Right kidney (tissue), 9 donors: ENCODE measurements at places on chromosomes 7 and 10.

DNA sequence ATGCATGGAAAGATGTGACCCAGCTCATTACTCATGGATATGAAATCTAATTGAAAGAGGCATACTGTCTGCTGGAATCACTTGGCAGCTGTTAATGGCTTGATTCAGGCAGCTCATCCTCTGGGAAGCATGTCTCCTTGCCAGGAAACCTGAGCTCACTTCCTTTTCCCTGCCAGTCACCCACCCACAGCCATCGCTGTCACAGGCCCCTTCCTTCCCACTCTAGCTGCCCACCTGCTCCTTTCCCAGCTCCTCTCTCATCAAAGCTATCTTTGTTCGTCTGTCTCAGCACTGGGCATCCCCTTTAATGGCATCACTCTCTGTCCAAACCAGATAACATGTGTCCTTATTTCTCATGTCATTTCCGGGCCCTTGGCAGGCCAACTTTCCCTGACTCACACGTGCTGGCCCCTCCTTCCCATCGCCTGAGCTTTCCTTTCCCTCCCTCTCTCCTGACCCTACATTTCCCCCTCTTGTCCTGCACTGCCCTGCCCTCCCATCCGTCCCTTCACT is 721.9 kb downstream of the TNS3 start:
- DNase-seq: no peak

GRCh38 chr10:110993024-110993693 is 73.8 kb downstream of the SHOC2 start:
- DNase-seq: no peak

DNA sequence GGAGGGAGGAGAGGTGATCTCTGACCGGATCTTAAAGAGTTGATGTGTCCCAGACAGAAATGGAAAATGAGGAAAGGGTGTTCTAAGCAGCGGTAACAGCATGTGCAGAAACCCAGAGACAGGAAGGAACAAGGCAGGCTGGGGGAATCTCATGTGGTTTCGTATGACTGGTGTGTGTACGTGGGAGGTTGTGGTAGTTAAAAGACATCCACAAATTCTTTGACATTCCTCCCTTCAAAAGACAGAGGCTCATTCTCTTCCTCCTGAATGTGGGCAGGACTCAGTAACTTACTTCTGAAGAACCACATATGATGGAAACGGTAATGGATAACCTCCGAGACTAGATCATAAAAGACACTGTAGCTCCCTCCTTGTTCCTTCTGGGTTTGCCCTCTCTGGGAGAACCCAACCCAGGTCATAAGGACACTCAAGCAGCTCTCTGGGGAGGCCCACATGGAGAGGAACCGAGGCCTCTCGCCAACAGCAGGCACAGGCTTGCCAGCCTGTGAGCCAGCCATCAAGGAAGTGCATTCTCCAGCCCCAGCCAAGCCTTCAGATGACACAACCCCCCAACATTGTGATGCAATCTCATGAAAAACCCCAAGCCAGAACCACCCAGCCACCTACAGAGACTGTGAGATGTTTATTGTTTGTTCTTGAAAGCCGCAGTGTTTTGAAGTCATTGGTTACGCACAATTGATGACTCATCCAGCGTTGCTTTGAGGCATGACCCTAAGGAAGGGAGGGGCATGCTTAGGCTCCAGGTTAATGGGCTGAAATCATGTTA is 116.0 kb downstream of the SLIT1 start:
- DNase-seq: no peak

GRCh38 chr10:97520978-97521761 is 22.4 kb downstream of the UBTD1 start:
- DNase-seq: no peak

DNA sequence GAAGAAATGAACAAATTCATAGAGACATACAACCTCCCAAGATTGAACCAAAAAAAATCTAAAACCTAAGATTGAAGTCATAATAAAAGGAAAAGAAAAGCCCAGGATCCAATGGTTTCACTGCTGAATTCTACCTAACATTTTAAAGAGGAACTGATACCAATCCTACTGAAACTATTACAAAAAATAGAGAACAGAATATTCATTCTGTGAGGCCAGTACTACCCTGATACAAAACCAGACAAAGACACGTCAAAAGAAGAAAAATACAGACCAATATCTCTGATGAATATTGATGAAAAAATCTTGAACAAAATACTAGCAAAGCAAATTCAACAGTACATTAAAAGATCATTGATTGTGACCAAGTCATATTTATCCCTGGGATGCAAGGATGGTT is 128.5 kb upstream of the STEAP1 start:
- DNase-seq: no peak

DNA sequence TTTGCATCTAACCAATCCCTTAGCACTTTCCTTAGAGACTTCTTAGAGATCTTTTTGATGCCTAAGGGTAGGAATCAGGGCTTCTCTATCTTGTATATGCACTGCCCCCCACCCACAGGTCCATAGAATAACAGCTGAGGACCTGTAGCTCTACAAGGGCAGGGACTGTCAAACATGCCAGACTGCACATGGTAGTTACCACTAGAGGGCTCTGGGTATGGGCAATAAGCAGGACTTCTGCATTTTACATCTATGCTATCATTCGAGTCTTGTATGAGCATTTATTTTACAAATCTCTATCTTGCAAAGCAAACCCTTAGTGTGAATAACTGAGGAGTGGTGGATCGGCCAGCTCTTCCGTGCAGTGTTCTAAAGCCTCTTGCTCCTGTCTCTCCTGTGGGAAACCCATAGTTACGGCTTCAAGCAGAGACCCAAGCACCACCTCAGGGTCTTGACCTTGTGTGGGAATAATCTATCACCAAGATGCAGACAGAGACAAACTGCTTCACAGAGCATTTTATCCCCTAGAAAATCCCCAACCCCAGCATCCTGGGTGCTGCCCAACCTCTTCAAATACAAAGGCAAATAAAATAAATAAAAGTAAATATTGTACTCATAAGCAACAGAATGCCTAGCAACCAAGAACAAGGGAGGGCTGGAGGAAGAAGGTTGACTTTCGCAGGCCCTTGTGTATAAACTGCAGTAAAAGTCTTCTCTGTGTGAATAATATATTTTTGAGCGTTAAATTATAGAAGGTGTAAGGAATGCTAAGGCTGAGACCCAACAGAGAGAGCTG is 219.3 kb downstream of the WDR11 start:
- DNase-seq: no peak

GRCh38 chr10:7233259-7233991 is 177.4 kb downstream of the SFMBT2 start:
- no peak for DNase-seq

DNA sequence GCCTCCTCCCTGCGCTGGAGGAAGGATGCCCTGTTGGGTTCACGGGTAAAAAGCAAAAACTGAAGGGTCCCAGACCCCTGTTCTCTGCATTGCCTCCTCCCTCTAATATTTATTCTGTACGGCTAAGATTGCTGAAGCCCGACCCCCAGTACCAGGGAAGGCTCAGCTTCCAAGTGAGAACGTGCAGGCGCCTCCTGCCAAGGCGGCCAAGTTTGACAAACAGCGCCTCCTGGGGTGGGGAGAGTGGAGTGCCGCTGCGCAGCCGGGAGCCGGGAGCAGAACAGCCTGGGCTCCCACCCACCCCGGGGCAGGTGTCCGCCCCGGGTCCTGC is 4.7 kb upstream of the EBF3 start:
- peak; percentile 80 for DNase-seq

GRCh38 chr7:138705167-138705566 is 4.0 kb upstream of the SVOPL start:
- DNase-seq: no peak

GRCh38 chr10:14554091-14554490 is 220.6 kb downstream of the FAM107B start:
- no peak for DNase-seq

- no peak for DNase-seq
These were observed 49.9 kb downstream of the PWWP2B start for GRCh38 chr10:132446661-132447445.

- DNase-seq: peak; percentile 1
These were observed 559.7 kb upstream of the ZWINT start for GRCh38 chr10:56920601-56921261.

GRCh38 chr7:118085000-118085399 is 99.0 kb upstream of the LSM8 start:
- no peak for DNase-seq

GRCh38 chr10:61606959-61607907 is 55.5 kb upstream of the CABCOCO1 start:
- no peak for DNase-seq

DNA sequence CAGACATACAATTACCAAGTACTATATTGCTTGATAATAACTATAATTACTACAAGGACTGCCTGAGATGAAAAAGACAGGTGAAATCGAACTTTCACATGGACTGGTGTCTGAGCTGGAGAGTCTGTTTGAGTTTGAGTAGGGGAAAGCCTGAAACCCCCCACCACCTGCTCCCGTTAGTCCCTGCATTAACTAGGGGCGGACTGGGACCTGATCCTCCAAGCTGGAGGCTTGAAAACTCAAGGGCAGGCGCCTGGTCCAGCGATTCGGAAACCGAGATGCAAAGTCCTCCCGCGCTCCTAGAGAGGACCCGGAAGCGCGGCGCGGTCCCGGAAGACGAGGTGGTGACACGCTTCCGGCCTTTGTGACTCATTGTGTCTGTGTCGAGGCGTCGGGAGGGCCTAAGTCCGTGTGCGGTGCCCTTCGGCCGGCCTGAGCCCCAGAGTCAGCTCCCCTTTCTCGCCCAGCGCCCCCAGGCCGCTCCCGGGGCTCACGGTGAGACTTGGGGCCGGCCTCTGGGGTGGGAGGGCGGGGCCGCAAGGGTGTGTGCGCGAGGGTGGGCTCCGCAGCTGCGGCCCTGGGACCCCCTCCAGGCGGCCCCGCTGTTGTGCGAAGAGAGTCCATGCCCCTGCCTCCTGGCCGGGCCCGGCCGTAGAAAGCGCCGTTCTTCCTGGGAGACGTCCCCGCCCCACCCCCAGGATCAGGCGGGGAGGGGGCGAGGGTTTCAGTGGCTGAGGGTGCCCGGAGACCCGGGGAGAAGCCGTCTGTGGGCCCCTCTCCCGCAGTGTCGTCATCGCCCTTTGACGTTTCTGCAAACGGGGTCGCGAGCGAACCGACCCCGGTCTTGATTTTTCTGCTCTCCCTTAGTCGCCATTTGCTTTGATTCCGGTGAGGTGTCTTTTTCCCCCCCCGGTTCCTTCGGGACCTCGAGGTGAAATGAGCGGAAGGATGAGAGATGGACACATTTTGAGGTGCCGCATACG is at the start of gene ZKSCAN1:
ZKSCAN1 (plus strand) TSS at position 365 of the 983 bp plus-strand sequence. CDS start 7,911 bp downstream, outside the sequence.
- DNase-seq: peak; percentile 73

DNA sequence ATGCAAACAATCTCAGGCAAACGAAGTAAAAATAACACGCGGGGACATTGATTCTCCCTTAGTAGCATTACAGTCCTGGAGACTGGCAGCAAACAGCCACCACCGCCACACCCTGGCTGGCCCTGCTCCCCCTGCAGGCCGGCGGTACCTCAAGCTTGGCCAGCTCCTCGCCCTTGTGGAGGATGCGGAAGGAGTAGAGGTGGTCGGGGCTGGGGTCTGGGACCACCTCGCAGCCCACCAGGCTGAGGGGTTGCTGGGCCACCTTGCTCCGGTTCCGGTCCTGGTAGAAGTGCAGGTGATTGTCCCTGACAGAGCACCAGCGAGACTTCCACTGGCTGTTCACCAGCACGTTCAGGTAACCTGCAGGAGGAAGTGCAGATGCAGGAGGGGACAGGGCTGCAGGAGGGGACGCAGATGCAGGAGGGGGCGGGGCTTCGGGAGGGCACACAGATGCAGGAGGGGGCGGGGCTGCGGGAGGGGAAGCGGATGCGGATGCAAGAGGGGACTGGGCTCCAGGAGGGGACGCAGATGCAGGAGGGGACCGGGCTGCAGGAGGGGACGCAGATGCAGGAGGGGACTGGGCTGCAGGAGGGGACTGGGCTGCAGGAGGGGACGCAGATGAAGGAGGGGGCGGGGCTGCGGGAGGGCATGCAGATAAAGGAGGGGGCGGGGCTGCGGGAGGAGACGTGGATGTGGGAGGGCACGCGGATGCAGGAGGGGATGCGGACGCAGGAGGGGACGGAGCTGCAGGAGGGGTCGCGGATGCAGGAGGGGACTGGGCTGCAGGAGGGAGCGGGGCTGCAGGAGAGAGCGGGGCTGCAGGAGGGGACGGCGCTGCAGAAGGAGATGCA is 65.7 kb downstream of the VWA2 start:
- DNase-seq: peak; percentile 84
